ENCODE measurements at places on chromosomes 2 and 18.
A peak's percentile ranks its signal among the peaks of the same experiment; 100 is the strongest.

- no peaks in the 10 kb centered on the region for H3K27me3 ChIP-seq
- H3K27ac ChIP-seq: no peak overlapping the region
- H3K4me3 ChIP-seq: no peak overlapping the region
- no peak for DNase-seq
Observed at GRCh38 chr2:155733091-155733853, 599.2 kb downstream of the NR4A2 start.

GRCh38 chr2:217489145-217489960 is 513.4 kb downstream of the TNS1 start:
- H3K4me1 ChIP-seq: no peaks in the 10 kb centered on the region
- H3K36me3 ChIP-seq: no peaks in the 10 kb centered on the region

GRCh38 chr2:6793371-6793770 is 72.3 kb downstream of the CMPK2 start:
- peaks cover 5% of the 10 kb centered on the region for H3K27me3 ChIP-seq
- no peak overlapping the region for H3K4me3 ChIP-seq
- DNase-seq: no peak
- no peaks in the 10 kb centered on the region for H3K4me1 ChIP-seq
- no peak overlapping the region for H3K27ac ChIP-seq

- no peaks in the 10 kb centered on the region for H3K36me3 ChIP-seq
- no peak overlapping the region for H3K27ac ChIP-seq
- H3K4me3 ChIP-seq: no peak overlapping the region
Observed at GRCh38 chr2:238884812-238885408, 37.0 kb downstream of the TWIST2 start.

- DNase-seq: no peak
- no peak overlapping the region for H3K4me3 ChIP-seq
Observed at GRCh38 chr2:223998948-223999347, 40.1 kb downstream of the SERPINE2 start.

GRCh38 chr2:98826856-98827255 is 95.9 kb upstream of the MGAT4A start:
- peak; percentile 6 for DNase-seq
- H3K36me3 ChIP-seq: no peaks in the 10 kb centered on the region
- peaks cover 47% of the 10 kb centered on the region for H3K4me1 ChIP-seq
- peaks cover 15% of the 10 kb centered on the region for H3K27me3 ChIP-seq

Measured in activated T-helper 2 cell treated with anti-CD3 and anti-CD28 coated beads, Interferon-gamma antibody, Interleukin-2, Interleukin-4, amounts not matched to agents 10 μg/mL and 5 μg/mL and 100 μg/mL, durations not matched to agents 14 hours and 24 hours and 36 hours (primary cell).